ENCODE measurements at places on chromosomes 3 and 15.

- no peak for DNase-seq
These were observed 44.9 kb upstream of the GABRG3 start for GRCh38 chr15:26926081-26926480.

DNA sequence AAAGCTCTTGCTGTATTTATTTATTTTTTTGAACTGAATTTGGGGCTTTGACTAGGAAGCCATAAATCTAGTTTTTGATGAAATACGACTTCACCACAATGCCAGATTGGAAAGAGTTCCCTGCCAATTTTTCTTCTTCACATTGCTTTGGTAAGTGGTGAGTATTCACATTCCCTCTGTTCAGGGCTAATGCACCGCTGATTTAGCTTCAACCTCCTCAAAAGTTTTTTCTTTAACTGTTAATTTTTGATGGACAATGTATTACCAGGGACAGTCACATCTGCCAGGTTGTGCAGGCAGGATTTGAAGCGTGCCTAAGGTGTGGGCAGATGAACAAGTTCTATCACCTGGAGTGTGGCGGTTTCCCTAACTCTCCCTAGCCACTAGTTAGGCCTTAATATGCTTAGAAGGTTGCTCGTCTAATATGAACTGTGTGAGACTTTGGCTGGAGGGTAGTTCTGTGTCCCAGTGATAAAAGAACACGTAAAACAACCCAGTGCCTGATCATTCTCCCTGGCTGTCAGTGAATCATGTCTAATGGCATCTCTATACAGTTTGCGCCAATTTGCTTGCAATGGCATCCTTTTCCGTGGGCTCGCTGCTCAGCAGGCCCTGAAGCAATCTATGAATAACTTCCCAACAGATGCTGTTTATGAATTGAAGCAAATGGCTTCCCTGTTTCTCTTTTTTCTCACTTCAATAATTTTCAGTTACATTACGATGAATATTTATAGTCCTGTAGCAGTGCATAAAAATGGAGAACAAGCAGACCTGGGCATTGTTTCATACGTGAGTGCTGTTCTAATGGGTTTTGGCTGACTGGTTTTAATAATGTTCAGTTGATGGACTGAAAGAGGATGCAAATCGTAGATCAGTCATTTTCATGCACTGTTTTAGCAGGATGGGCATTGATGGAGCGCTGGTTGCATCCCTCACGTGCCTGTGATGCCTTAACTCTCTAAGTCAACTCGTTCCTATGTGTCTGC, 243.2 kb upstream of the SUCLG2 start:
- DNase-seq, result no peak

DNA sequence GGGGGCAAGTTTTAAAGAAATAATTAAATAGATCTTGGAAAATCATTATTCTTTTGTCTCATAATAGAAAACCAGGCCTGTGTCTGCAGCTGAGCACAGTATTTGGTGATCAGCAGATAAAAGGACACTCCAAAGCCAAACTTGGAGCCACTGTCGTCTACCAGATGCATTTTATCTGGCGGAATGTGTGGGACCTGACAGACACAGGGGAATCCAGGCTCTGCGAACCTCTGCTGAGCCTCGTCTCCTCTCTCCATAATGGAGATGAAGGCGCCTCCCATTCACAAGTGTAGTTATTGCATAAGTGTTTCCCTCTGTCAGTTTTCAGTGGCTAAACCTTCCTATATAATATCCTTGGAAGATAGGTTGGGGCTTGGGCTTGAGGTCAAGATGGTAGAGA, 42.1 kb downstream of the EEFSEC start:
- DNase-seq, result no peak

DNA sequence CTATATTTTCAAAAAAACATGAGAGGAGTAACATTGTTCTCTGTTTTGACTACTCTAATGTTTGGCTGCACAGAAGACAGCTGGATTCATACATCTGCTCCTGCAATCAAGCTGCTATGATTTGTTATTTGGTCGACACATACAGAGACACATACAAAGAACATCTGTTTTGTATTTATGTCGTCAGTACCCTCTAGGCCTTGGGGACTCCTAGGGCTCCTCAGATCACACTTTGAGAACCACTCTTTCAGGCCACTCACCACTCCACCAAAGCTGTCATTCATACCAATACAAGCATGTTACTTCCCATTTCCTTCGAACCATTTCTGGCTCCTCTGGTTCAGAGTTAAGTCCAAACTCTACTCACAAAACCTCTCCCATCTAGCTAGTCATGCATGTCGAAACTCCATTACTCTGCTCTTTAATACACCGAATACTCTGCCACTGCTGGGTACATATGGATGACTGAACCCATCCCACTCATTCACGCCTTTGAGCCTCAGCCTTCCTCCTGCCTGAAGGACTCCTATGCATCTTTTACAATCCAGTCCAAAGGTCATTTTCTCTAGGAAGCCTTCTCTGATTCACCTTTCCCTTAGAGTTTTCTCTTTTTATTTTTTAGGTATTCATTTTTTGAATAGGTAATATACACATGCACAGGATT, 102.9 kb upstream of the ARHGEF3 start:
- DNase-seq, result no peak

DNA sequence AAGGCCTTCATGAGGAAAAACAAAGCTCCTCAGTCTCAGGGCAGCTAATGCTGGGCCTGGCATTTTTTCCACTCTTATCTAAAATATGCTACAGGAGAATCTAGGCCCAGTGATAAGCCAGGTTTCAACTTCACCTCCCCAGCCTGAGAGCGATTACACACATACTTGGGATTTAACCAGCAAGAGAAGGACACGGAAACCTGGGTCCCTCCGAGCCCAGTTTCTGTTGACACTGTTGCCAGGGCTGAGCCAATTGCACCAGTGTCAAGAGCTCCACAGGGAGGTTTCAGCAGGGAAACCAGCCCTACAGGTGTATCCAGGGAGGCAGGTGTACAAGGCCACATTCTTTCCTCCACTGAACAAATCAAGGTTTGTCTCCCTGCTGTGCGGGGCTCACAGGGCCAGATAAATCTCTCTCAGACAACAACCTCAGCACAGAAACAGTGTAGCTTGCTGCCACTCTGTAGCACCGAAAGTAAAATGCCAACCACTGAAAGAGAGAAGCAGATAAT, 85.4 kb downstream of the MAGI1 start:
- DNase-seq, result peak; percentile 40

DNA sequence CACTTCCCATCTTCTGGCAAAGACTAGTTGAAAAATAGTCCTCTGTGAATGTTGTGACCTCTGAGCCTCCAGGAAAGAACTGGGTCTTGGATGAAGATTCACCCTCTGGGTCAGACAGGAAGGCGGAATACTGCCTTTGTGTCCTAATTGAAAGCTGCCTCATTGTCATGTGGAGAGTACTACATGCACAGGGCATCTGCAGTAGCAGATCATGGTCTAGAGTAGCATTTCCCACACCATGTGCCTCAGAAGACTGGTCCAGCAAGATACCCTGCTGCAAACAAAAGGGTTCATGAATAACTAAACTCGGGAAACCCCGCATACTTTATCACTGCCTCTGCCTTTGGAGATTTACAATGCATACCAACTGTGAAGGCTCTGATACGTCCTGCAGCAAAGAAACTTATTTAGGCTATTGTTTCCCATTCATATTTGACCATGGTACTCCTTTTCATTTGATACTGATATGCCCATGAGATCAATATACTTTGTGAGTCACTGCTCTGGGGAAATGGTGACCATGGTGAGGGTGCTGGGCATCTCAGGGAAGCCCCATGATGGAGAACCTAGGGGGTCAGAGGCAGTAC, 22.7 kb downstream of the IRAK2 start:
- DNase-seq, result no peak

DNA sequence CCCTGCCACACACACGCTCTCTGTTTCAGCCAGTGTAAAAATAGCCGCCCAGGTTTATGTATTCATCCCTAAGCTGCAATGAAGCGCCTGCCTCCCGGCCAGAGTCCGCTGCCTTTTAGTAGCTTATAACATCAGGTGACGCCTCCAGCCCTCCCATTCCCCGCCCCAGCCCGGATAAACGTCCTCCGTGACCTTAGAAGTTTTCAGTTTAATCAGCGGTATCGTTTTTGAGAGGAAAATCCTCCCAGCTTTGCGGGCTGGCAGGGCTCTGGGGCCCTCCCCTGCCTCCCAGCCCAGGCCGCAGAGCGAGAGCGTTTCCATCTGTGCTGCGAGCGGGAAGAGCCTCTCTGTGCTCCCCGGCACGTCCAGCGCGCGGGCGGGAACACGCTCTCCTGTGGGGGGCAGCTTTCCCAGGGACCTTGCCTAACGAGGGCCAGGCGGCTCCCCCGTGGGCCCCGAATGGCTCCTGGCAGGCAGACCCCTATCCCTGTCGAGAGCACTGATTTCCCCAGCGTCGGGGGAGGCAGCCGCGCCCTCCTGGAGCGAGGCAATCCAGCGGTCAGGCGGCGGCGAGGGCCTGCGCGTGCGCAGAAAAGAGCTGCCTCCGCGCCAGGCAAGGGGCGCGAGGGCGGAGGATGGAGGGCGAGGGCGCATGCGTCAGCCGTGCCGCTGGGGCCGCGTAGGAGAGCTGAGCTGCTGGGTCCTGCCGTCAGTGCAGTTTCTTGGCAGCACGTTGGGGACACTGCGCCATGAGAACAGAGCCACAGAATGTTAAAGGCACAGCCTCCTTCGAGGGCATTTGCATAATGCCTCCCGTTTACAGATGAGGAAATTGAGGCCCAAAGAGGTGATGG, 71.1 kb downstream of the CCNL1 start:
- DNase-seq, result peak; percentile 79

GRCh38 chr15:78077053-78077870, at the start of gene TBC1D2B:
Gene TBC1D2B (minus strand): TSS chr15:78077711. CDS start chr15:78077652, 59 bp downstream.
- peak; percentile 26 for DNase-seq

DNA sequence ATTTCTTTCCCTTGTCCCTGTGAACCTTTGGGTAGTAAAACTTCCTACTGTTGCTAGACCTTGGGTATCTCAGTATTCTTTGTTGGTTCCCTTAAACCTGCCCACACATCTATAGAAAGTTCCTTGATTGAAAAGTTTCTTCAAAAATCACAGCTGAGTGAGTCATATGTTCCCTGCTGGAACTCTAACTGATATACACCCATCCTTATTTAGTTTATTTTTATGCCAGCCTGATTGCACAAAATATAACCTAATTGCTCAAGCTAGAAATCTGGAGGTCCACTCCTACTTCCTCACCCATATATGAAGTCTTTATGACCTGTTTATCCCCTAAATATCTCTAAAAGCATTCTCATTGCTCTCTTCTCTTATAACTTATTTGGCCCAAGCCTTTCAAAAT, 13.7 kb upstream of the GJD2 start:
- DNase-seq, result peak; percentile 4

- peak; percentile 56 for DNase-seq
These were observed 41.2 kb downstream of the TRA2B start for GRCh38 chr3:185896636-185897035.

DNA sequence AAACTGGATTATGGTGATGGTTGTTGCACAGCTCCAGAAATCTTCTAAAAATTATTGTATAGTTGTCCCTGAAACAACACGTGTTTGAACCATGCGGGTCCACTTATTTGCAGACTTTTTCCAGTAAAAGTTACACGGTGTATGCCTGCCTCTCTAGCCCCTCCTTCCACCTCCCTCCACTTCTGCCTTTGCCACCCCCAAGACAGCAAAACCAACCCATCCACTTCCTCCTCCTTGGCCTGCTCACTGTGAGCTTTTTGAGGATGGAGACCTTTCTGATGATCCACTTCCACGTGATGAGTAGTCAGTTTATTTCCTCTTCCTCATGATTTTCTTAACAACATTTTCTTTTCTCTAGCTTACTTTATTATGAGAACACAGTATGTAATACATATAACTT, 5.4 kb downstream of the CYFIP1 start:
- DNase-seq, result no peak

- DNase-seq, result no peak
These were observed 242.8 kb downstream of the TBL1XR1 start for GRCh38 chr3:176954517-176954916.

DNA sequence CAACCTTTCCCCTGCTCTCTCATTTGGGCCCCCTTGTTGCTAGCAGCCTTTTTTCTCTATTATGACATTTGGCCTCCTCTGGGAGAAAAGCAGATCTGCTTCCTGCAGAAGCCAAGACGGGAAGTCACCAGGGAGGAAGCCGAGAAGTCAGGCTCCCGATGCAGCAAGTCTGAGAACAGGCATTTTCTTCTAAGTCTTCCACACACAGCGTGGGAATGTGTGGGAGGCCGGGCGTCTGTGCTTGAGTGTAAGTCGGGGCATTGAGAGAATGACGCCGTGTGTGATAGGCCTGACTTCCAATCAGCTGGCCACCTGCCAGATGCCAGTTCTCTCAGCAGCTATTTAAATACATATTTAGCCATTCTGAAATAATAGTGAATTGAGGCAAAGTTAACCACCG, 75.8 kb upstream of the FAM98B start:
- DNase-seq, result no peak

DNA sequence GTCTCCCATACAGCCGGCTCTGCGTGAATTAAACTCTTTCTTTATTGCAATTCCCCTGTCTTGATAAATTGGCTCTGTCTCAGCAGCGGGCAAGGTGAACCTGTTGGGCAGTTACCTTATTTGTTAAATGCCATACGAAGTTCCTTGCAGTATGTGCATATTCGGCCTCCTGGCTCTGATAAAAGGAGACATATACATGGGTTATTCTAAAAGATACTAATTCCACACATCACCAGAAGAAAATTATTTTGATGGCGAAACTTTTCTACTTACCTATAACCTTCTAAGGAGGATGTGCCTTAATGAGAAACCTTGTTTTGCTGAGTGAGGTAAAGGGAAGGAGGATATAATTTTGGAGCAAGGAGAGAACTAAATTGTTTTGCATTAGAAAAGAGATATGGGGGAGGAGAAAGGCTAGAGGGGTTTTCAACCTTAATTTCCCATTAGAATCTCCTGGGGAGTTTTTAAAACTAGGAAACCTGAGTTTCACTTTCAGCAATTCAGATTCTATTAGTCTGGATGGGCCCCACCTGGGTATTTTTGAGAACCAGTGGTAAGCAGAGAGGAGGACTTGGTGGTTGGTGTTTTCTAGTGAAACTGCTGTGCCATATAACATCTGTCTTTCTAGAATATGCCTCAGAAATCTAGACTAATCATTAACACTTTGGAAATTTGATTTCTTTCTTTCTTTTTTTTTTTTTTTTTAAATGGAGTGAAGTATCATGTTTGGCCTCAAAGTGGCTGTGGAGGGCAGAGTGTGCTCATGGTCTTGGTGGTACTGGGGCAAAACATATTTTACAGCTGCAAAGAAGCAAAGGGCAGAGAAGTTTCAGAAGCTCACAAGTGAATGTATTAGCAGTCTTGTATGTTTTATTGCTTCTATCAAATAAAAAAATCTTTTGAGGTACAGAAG, 23.0 kb downstream of the NANOGP8 start:
- DNase-seq, result no peak

- peak; percentile 75 for DNase-seq
These were observed 44.0 kb downstream of the CCDC54 start for GRCh38 chr3:107421170-107421792.

DNA sequence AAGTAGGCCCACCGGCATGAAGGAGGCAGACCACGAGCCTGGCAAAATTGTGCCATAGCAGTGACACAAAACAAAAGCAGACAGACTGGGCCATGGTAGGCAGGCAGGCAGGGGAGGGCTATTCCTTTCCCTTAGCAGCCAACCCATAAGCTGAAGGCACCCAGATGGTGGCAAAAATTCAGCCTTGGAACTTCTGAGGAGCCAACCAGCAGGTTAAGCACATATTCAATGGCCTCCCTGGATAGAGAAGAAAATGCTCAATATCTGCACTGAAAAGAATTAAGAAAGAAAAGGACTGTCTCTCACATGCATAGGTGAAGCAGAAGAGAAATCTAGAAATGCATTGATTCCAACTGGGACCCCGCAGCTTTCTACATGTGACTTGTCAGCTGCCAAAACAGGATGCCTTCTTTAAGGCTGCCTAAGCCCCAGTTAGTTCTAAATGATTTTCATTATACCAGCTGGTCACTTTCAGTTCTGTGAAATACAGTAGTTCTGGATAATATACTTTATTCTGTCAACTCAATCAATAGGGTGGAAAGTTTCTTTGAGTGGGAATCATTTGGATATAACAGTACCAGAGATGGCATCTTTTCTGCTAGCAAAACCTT, 2.7 kb downstream of the PRICKLE2 start:
- no peak for DNase-seq
